ENCODE measurements at places on chromosomes 7 and 10.

GRCh38 chr10:84391326-84391725, 62.9 kb downstream of the CCSER2 start:
- DNase-seq = no peak

- no peak for DNase-seq
These were observed 122.5 kb downstream of the RELN start for GRCh38 chr7:103866919-103867318.

DNA sequence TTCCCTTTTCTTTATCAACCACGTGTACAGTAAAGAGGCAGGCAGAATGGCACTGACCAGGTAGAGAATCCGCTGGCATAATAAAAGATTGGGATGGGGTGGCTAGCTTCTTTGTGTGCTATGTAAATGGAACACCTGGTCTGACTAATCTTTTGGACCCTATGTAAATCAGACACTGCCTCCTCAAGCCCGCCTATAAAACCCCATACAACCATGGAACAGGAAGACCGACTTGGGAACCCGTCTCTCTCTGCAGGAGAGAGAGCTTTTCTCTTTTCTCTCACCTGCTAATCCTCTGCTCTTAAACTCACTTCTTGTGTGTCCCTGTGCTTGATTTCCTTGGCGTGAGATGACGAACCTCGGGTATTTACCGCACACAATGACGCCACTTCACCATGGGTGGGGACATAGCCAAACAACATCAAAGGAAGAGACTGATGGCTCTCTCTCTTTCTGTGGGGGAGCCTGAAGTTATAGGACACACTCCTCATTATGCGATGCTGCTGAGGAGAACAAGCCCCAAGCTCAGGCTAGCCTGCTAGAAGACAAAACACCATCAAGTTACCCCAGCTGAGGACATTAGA, 94.2 kb downstream of the ARL5B start:
- no peak for DNase-seq

- no peak for DNase-seq
These were observed 54.0 kb downstream of the ASNS start for GRCh38 chr7:97818066-97818663.

DNA sequence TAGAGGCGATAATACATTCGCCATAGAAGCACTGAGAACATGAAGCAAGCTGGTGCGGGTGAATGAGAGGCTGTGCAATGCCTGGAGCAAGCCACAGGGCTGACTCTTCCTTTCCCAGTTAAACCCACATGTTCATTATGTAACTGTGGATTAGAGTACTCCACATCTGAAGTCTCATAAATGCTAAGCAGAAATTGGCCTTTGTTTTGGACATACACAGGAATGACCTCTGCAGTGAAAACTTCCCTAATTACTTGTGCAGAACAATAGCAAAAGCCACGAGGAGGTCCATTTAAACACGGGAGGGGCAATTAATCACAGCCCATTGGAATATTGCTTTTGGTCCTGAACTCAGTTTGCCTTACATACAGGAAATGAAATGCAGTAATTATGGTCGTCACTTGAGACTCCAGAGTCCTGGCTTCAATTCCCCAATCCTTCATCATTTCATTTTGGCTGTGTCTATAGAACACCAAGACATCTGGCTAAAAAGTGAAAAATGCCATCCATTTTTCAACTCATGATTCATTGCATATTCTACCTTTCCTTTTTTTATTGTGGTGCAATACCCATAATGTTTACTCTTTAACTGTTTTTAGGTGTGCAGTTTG, 78.7 kb upstream of the CXCL12 start:
- no peak for DNase-seq

GRCh38 chr10:110647136-110647430, 2.9 kb downstream of the RBM20 start:
- DNase-seq = no peak

GRCh38 chr10:78044699-78045098, 11.0 kb downstream of the RPS24 start:
- no peak for DNase-seq

GRCh38 chr7:28879105-28879504, 79.0 kb downstream of the TRIL start:
- no peak for DNase-seq

- no peak for DNase-seq
These were observed 448.9 kb downstream of the ADRA2A start for GRCh38 chr10:111525696-111526095.

GRCh38 chr7:158737064-158737695, 32.6 kb upstream of the NCAPG2 start:
- DNase-seq = no peak

DNA sequence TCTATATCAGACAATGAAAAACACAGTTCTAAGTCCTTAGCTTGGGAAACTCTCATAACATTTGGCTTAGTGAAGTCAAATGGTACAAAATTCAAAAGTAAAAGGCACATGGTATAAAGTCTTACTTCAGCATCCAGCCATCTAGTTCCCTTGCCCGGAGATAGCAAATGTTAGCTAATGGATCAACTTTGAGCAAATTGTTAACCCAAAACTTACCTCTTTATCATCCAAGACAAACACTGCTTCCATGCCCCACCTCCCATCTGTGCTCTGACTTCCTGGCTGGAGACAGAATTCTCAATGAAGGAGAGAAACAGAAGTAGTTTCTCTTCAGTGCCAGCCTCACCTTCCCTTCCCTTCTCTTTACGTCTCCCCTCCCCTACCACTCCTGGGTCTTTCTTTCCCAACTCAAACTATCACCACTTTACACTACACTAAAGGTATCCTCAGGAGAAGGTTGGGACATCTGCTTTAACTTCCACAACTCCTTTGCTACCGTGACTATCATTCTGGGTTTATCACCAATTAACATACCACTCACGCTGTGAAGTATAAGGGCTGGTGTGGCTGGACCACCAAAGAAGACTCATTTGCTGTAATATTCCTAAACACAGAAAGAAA, 21.2 kb upstream of the ZNRF2 start:
- no peak for DNase-seq

DNA sequence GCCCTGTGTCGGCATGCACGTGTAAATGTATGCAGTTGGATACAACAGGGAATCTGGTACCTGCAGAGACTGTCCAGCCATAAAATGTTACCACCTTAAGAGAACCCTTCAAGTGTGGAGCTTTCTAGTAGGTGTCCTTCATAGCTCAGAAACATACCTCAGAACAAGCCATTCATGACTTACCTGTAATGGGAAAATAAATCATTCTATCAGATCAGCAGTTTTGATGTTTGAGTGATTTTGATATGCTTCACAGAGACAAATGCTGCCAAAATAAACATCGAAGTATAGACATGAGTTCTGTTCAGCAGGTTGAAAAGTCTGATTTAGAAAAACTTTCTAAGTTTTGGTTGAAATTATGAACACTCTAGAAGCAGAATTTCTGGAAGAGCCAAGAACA, 33.5 kb upstream of the UMAD1 start:
- no peak for DNase-seq

DNA sequence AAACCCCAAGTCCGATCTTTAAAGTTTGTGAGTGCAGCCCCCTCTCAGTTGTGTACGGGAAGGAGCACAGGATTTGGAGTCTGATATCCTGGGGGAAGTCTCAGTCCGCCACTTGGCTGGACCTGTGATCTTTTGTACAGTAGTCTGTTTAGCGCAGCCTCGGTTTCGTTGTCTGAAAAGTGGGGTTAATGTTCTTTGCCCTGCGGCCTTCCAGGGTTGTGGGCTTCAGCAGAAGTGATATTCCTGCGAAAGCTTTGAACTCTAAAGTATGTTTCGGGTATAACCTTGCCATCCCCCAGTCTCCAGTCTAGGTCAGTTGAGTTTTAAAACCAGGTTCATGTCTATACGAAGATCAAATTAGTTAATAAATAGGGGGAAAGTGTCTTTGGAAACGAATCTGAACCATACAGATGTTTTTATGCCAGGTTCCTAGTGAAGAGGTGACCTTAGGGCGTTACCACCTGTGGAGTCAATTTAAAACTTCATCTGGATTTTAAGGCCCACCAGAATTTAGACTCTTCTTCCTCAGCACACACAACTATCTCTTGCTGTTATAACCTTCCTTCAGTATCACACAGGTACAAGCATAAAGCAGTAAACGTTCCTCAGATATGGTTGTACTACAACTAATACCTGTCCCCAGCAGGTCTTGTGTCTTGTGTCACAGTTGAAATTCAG, 904 bp downstream of the R3HCC1L start:
- no peak for DNase-seq

- DNase-seq = no peak
These were observed 121.6 kb downstream of the CACNB2 start for GRCh38 chr10:18261768-18262231.

DNA sequence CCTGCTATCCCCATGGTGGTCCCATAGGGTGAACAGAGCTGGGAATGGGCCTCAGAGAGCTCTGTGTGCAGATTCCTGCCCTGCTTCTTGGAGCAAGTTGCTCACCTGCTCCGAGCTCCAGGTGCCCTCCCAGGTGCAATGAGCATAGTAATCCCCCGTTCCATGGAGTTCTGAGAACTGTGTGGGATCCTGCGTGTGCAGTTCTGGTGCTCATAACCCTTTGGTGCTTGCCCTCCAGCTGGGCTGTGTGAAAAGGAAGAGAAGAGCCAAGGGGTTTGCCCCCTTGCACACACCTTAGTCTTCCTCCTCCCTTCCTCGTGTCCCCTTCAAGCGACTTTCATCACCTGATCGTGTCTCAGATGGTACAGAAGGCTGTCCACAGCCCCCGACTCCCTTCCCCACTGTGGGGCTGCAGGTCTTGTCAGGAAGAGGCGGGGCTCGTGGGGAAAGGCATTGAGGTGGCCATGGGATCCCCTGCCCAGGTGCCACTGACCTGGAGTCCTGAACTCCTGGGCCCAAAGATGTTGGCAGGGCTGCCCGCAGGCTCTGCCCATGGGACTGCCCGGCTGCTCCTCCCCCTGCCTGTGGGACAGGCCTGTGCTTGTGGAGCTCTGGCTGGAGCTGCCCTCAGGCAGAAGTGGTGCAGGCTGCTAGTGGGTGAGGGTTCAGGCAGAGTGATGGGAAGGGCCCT, 21.9 kb upstream of the ZNF488 start:
- DNase-seq = no peak

- no peak for DNase-seq
These were observed 40.7 kb upstream of the MRLN start for GRCh38 chr10:59793919-59794318.

DNA sequence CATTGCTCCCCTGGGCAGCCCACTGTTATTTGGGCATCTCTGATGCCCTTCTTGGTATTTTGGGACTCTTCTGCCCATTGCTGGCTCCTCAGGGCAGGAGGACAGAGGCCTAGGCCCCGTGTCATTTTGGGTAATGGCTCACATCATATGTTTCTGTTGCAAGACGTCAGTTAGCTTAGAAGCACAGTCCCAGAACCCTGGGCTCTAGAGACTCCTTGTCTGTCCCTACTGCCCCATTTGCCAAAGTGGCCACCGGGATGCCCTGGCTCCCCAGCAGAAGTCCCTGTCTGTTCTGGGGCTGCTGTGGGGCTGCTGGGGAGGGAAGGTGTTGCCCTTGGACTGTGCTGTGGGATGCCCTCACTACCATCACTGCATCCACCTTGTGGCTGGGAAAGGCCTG, 48.8 kb downstream of the ADCYAP1R1 start:
- DNase-seq = no peak

DNA sequence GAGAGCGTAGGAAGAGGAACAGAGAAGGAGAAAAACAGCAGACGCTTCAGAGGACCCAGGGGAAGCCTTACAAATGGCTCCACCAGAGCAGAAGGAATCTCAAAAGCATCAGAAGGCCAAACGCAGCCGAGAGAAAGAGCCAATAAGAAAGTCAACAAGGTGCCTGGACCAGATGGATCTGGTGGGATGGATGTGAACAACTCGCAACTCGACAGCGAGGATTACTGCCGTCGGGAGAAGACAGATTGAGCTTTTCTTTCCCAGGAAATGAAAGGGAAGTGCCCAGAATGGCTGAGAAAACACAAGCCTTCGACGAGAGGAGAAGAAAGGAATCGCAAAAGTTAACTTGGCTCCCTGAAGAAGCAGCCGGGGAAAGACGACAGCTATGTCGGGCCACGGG, 132.8 kb upstream of the MGMT start:
- no peak for DNase-seq

DNA sequence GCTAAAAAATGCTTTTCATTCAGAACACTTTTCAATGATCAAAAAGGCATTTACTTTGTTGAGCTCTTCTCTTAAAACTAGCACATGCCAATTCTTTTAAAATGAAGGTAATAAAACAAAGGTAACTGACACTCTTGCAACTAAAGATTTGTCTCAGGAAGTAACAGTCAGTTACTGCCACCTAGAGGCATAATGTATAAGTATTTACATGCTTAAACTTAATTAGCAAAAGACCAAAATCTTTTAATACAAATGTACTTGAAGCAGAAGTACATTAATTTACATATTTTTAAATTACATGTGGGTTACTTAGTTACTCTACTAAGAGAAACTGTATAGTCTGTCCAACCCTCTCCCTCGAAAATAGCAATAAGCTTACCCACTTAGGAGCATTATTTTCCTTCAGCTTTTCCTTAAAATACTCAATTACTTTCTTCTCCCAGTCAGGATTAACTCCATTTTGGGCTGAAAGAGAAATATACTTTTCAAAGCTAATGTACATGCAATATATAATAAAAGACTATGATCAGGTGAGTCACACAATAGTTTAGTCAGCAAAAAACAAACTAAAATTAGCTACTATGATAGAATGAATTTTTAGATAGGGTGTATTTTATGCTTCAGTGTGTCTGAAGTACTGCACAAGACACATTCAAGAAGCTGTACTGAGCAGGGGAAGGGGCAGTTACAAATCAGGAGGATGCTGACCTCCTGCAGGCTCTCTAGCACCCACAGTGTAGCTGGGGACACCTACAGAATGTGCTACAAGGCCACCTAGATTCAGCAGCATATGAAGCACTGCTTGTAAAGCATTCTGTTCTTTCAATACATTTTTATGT, 13.0 kb downstream of the MCMBP start:
- no peak for DNase-seq

DNA sequence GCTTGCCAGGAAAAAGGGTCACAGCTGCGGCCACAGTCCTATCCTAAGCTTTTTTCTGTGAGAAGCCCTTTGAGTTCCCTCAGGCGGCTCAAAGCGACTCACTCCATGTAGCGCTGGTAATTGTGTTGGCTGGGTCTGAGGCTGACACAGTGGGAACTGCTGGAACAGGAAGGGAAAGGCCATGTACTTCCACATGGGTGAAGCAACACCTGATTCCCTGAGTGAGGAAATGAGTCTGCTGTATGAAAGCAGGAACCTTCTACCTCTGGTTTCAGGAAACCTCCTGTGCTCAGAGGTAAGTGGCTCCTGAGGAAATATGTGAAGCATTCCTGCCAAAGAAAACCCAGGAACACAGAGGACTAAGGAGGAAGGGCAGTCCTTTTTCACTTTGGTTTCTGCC, 734.6 kb upstream of the SORCS1 start:
- no peak for DNase-seq
